Hypothalamus (tissue), 51 donors: ENCODE measurements at places on chromosomes 6 and 20.

DNA sequence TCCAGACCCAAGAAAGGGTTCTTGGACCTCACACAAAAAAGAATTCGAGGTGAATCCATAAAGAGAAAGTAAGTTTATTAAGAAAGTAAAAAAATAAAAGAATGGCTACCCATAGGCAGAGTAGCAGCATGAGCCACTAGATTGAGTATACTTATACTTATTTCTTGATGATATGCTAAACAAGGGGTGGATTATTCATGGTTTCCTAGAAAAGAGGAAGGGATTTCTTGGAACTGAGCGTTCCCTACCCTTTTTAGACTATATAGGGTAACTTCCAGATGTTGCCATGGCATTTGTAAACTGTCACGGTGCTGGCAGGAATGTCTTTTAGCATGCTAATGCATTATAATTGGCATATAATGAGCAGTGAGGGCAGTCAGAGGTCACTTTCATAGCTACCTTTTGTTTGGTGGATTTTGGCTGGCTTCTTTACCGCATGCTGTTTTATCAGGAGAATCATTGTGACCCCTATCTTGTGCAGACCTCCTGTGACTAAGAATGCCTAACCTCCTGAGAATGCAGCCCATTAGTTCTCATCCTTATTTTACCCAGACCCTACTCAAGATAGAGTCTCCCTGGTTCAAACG lies 44.3 kb downstream of the TENT5A start:
- no peak for DNase-seq

- no peak for DNase-seq
Measured at GRCh38 chr6:145808239-145808638, 6.4 kb downstream of the FBXO30 start.

- DNase-seq: no peak
Measured at GRCh38 chr6:131756039-131756438, 45.2 kb upstream of the CTAGE9 start.

- DNase-seq: no peak
Measured at GRCh38 chr20:62219992-62220665, at the start of gene HRH3. HRH3 (minus strand) TSS chr20:62220278; CDS start chr20:62219970, 308 bp downstream.

- no peak for DNase-seq
Measured at GRCh38 chr6:75735491-75736186, 13.4 kb upstream of the MYO6 start.

GRCh38 chr20:33400812-33401183 lies 521 bp downstream of the CDK5RAP1 start:
- no peak for DNase-seq

- no peak for DNase-seq
Measured at GRCh38 chr6:70234561-70235236, 68.2 kb downstream of the COL9A1 start.

GRCh38 chr6:1239805-1240204 lies 72.1 kb upstream of the FOXQ1 start:
- no peak for DNase-seq

DNA sequence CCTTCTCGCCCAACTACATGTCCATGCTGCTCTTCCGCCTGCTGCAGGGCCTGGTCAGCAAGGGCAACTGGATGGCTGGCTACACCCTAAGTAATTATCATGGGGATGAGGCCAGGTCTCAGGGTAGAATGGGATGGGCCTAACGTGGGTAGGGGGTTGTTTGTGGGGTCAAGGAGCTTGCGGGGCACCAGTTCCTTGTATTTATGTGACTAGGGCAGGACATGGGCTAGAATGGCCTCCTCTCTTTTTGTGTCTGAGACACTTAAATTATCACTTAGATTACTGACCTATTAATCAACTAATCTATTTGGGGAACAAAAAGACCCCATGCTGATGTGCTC lies 10.7 kb downstream of the SLC22A1 start:
- DNase-seq: no peak

DNA sequence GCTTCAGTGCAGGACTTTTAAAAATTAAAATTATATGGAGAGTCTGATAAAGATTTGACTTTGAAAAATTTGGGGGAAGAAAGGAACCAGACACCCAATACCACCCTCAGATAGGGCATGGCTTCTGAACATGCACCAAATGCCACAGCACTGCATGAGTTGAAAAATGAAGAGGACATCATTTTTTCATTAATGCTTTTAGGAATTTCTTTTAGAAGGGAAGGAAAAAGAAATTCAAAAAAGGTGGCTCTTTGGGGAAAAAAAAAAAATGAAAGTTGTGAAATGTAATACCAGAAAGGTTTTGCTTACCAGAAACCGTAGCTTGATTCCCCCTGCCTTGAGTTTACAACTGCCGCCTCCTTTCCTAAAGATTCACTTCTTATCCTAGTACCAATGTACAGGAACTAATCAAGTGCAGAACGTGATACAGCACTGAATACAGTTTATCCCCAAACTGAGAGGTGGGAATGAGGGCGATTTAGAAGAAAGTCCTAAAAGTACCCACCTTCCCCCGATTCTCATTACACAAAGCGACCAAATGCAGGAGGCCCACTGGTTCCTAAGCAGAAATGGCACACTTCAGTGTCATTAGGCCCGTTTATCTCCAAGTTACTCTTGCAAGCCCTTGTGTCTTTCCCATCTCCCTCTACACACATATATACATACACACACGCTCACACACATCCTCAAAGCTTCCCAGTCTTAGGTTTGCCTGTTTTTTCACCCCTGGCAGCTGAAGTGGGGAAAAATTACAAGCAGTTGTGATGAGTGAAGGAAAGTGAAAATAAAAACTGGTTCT lies 2.8 kb downstream of the PPP1R10 start:
- no peak for DNase-seq

- no peak for DNase-seq
Measured at GRCh38 chr6:17269840-17270239, 11.3 kb upstream of the RBM24 start.

- DNase-seq: no peak
Measured at GRCh38 chr6:144066741-144067484, 28.5 kb downstream of the SF3B5 start.

- DNase-seq: peak; percentile 76
Measured at GRCh38 chr20:63519668-63520503, 679 bp upstream of the PPDPF start.

- no peak for DNase-seq
Measured at GRCh38 chr6:42012501-42013133, 37.7 kb upstream of the TAF8 start.

DNA sequence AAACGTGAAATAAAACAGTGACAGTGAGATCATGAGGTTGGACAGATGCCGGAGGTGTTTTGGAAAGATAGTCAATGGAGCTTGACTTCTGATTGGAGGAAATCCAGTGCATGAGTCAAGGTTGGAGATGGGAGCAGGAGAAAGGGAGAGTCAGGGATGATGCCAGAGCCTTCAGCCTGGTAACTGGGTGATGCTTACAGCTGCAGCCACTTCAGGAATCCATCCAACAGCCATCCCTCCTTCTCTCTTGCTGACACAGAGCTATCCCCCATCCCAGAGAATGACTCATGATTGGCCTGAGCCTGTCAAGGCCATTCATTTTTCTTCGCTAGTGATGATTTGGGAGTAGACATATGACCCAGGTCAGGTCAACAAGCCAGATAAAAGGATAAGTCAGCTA lies 112.8 kb downstream of the SAMD5 start:
- no peak for DNase-seq

DNA sequence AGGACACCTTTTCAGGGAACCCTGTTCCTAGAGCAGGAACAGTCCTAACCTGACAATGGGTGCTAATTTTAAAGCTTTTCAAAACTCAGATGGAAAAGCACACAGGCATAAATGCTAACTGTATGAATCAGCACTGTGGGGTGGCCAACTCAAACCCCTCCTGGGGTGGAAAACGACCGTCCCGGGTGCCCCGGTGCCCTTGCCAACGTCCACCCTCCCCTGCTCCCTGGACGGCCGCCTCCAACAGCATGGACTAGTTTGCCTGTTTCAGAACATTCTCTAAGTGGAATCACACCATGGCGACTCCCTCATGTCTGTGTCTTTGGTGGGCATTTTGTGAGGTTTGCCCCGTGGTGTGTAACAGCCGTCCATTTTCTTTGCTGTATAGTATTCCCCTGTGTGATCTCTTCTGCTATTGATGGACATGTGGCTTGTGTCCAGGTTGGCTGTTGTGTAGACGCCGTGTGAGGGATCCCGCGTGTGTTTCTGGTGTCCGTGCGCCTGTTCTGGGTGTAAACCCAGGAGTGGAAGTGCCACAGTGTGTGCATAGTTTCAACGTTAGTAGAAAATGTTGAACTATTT lies 5.8 kb downstream of the COL20A1 start:
- DNase-seq: no peak

DNA sequence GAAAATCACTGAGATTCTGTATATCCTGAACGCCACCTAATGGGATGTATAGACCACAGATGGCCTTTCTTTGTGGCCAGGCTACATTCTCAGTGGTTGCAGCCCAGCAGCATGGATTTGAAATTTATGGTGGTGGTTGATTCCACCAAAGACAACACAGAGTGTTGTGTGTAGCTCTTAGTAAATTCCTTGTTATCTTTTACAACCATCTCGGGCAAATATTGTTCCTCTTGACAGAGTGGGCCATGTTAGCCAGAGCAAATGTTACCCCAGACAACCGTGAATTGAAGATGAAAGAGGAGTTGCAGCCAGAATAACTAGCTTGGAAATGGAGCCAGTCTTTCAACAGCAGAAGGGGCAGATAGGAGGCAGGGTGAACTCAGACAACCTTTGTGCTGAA lies 39.5 kb downstream of the SLC24A3 start:
- DNase-seq: no peak

GRCh38 chr6:41193884-41194283 lies 7.1 kb downstream of the TREML2 start:
- no peak for DNase-seq

- peak; percentile 50 for DNase-seq
Measured at GRCh38 chr6:35014341-35014740, 125.3 kb downstream of the ANKS1A start.

- DNase-seq: no peak
Measured at GRCh38 chr6:24974182-24975171, 38.7 kb upstream of the RIPOR2 start.

- DNase-seq: no peak
Measured at GRCh38 chr6:16730738-16731477, 30.4 kb downstream of the ATXN1 start.

DNA sequence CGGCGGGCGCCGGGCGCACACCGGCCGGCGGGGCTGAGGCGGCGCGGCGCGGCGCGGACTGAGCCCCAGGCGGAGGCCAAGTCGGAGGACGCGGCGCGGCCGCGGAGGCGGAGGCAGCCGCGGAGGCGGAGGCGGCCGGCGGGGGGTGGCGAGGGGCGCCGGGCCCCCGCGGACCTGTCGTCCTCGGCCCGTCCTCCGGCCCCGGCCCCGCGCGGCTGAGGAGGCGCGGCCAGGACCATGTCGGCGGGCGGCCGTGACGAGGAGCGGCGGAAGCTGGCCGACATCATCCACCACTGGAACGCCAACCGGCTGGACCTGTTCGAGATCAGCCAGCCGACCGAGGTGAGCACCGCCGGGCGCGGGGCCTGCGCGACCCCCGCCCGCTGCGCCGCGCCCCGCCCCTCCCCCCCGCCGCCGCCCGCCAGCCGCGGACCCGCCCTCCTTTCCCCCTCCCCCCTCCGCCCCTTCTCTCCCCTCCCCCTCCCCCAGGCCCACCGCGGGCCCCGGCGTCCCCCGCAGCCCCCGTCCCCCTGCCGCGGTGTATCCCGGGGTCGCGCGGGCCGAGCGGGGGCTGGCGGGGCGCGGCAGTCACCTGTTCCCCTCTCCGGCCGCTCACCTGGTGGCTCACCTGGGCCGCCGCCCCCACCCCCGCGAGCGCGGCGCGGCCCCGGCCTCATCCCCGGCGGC lies at the start of gene AFDN:
Gene AFDN, plus strand, starts transcription at position 16 of the 687 bp plus-strand sequence. Its CDS starts 222 bp downstream, at position 238.
- DNase-seq: no peak

GRCh38 chr6:12582421-12583110 lies 134.0 kb upstream of the PHACTR1 start:
- DNase-seq: no peak

DNA sequence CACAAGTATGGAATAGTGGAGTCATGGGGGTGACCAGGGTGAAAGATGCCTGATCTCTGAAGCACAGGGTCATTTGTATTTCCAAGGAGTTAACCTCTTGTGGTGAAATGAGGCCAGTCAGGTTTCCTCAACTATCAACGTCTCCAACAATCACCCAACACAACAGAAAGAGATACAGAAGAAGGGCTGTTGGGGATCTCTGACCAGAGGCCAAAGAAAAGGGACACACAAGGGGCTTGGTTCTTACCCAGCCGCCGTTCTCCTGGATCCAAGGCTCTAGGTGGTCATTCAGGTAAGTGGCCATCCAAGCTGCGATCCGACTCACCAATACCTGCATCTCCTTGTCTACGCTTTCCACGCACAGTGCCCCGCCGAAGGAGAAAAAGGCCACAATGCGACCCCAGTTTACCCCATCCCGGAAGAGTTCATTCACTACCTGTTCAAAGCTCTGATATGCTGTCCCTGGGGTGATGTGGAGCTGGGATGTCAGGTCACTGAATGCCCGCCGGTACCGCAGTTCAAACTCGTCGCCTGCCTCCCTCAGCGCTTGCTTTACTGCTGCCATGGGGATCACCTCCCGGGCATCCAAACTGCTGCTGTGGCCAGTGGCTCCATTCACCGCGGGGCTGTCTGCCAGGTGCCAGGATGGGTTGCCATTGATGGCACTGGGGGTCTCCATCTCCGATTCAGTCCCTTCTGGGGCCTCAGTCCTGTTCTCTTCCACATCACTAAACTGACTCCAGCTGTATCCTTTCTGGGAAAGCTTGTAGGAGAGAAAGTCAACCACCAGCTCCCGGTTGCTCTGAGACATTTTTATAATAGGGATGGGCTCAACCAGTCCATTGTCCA lies 1.0 kb downstream of the BCL2L1 start:
- DNase-seq: no peak

DNA sequence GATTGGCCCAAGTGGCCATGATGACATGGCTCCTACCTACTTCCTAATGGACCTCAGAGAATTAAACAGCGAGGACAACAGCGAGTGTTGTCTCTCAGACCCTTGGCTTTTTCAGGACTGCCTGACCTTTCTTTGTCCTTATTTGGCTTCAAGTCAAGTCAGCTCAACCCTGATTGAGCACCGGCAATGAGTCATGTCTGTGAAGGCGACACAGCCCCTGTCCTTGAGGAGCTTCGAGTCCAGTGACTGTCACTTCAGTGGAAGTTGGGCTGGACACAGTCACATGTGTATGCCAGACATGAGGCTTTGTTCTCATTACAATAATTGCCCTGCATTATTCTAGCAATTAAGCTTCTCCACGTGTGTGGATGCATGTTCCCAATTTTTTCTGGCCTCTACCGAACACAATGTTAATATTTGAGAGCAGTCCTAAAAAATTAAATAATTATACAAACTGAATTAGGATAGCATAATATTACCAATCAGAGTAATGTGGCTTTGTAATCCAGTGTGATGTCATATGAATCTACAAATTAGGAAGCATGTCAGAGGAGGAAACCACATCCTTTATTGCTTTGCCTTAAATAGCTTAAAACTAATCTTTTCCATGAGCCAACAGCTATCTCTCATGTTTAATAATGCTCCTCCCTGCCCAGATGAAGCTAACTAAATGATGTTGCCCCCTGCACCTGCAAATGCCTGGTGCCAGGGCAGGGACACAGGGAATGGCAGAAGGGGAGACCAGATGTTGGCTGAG lies 178.6 kb downstream of the CDH26 start:
- no peak for DNase-seq
